ENCODE measurements at places on chromosomes 6 and 20.

DNA sequence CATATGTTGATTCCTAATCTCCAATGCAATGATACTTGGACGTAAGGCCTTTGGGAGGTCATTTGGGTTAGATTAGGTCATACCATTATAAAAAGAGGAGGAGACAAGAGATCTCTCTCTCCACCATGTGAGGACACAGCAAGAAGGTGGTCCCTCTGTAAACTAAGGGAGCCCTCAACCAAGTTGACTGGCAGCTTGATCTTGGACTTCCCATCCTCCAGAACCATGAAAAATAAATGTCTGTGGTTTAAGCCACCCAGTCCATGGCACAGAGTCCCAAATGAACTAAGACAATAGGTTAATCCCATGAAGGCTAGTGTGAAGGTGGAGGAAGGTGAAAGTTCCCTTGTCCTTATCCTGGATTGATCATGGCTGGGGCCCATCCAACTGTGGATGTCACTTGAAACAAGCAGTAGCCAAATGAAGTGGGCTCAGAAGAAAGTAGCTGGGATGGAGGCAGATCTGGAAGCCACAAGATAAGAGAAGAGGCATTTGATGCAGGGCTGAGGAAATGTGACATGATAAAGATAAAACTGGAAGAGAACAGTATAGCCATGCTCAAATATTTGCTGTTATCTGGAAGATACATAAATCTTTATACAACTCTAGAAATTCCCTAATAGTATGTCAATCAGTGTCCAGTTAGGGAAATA, 99.9 kb downstream of the BANF2 start:
- no peak for DNase-seq

DNA sequence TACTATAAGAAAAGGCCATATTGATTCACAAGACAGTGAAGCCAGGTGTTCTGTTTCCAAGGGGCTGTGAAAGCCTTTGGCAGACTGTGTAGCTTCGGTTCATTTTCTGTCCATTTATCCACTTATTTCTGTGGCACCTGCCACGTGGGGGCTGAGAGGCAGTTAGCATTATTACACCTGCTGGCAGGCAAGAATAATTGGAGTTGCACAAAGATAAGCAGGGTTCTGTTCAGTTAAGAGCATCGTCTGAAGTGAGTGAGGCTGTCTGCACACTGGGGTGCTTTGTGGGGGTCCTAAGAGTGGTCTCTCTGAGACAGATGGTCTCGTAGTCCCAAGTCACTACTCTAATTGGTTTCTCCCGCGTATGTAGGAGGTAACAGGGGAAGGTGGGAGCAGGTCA, 60.6 kb upstream of the CCN6 start:
- no peak for DNase-seq

DNA sequence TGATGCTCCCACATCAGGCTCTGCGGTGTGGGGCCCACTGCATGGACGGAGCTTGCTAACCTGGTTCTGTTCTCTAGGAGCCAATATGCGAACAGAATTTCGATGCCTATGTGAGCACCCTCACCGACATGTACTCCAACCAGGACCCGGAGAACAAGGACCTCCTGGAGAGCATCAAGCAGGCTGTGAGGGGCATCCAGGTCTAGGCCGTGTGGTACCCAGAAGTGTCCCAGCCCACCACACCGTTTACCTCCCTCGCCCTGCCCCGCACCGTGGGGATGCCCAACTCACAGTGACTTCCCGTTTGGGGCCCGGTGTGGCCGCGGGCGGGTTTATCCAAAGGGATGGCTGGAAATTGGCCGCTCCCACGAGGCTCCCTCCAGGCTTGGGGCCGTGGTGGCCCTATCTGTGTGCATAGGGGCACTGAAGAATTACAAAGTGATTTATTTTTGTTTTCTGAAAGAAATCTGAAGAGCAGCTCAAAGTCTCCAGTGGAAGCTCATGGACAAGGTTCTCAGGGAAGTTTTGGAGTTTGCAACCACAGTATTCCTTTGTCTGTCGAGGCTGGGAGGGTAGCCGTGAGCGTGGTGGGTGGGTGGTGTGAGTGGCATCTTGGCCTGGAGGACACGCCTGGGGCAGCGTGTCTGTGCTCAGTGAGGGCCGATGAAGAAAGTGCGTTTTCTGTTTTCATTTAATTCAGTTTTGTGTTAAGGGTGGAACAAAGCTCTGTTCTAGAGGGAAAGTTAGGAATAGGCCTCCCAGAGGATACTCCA, 15.1 kb upstream of the PCMTD2 start:
- DNase-seq: no peak

DNA sequence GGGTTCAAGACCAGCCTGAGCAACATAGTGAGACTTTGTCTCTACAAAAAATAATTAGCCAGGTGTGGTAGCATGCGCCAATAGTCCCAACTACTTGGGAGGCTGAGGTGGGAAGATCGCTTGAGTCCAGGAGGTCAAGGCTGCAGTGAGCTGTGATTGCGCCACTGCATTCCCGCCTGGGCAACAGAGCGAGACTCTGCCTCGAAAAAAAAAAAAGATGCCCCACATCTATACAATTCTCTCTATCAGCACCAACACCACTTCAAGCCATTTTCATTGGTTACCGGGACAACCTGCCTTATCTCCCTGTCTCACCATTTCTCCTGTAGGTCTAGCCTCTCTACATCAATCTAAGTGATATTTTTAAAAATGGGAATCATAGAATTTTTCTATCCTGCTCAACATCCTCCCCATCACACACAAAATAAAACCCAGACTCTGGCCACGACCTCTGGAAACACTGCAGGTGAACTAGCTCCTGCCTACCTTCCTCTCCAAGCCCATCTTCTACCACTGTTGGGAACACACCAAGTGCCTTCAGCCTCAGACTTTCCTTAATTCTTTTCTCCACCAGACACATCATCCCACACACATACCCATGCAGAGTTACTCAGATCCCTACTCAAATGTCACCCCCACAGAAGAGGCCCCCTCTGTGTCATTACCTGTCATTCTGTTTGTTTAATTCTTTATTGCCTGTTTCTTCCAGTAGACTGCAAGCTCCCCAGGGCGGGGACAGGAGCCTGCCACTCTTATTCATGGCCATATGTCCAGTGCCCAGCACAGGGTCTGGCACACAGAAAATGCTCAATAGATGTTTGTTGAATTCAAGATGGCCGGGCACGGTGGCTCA, 9.6 kb upstream of the PLTP start:
- DNase-seq: no peak

DNA sequence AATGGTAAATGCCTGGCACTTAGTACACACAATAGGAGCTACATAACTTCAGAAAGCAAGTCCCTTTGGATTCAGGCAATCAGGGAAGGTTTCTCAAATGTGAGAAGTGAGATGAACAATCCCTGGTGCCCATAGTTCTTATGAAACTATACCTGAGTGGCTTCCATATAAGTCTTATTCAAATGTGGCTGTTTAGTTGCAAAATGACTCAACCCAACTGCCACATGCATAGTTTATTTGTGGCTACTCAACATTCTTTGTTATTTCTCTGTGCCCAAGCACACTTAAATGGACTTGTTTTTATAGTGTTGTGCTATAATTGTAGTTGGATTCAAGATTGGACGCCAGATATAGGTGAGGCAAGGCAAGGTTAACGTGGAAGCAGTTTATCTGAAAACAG, 93.7 kb upstream of the ATXN1 start:
- DNase-seq: no peak

GRCh38 chr6:155411154-155412052, 44.2 kb downstream of the NOX3 start:
- DNase-seq: no peak

DNA sequence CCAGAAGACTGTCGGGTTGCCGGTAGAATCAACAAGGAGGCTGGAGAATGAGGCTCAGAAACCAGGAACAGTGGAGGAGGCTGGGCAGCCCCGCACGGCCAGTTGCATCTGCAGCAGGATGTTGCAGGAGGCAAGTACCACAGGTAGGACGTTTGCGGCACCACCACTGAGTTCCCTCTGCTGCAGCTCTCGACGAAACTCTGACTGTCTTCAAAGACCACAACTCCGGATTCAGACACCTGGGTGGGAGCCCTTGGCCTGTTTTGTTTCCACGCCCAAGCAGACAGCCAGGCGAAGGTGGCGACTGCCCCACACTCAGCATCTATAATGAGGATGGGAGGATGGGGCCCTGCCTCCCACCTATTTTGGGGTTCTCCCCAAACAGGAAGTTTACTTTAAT, 218.2 kb downstream of the ZDHHC14 start:
- no peak for DNase-seq

- DNase-seq: no peak
Observed at GRCh38 chr6:158329531-158329930, 17.3 kb downstream of the TULP4 start.

GRCh38 chr6:135244805-135245204, 63.7 kb downstream of the MYB start:
- no peak for DNase-seq

DNA sequence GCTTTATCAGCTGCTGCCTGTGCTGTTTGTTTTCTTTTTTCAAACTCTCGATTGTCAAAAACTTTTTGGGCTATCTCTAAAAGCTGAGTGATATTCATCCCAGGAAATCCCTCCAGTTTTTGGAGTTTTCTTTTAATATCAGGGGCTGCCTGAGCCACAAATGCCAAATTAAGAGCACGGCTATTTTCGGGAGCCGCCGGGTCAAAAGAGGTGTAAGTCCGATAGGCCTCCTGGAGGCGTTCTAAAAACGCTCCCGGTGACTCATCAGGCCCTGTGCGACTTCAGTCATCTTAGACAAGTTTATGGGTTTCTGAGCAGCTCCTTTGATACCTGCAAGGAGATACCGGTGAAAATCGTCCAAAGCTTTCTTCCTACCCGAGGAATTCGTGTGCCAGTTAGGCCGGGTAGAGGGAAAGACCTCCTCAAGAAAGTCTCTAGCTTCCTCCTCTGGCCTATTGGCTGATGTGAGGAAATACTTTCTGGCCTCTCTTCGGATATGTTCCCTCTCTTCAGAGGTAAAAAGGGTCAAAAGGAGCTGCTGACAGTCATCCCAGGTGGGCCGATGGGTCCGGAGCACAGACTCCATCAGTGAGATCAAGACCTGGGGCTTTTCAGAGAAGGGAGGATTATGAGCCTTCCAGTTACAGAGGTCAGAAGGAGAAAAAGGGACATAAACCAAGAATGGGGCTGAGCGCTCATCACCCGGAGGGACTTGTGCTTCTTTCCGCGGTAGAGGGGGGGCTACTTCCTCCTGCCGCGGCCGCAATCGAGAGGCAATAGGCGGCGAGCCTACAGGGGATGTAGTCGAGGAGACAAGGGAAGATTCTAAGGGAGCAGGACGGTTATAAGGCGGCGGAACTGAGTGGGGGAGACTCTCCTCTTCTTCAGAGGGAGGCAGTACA, 151.1 kb downstream of the TRIM27 start:
- no peak for DNase-seq

DNA sequence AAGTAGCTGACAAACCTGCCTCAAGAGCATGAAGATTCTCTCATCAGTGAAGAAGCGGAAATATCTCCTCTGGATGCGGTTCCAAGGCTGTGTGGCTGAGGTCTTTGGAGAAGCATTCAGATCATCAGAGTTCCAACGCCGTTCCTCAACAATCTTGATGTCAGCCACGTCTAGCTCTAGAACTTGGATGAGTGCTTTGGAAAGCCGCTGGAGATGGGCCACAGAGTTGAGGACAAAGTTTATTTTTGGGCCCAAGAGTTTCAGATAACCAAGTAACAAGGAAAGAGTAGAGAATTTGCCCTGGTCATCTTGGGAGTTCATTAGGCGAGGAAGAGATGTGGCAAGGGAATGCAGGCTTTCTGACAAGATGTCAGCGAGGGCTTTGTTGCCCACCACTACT, 20.9 kb downstream of the TTI1 start:
- no peak for DNase-seq

GRCh38 chr20:12966468-12967085, 42.2 kb upstream of the SPTLC3 start:
- no peak for DNase-seq

GRCh38 chr6:84227044-84227433, 404 bp downstream of the CEP162 start:
- DNase-seq: no peak

- DNase-seq: no peak
Observed at GRCh38 chr6:90284236-90285041, 12.2 kb downstream of the BACH2 start.

DNA sequence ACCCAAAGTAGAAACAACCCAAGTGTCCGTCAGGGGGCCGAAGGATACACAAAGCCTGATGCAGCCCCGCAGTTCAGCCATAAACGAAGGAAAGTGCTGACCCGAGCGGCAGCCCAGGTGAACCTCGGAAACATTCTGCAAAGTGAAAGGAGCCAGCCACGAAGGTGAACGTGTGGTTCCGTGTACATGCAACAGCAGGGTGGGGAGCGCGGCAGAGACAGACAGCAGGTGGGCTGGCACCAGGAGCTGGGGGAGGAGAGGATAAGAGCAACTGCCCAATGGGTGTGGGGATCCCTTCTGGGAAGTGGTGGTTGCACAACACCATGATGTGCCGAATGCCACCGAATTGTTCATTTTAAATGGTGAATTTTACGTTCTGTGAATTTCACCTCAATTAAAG, 341.8 kb downstream of the ZFAND3 start:
- DNase-seq: no peak

DNA sequence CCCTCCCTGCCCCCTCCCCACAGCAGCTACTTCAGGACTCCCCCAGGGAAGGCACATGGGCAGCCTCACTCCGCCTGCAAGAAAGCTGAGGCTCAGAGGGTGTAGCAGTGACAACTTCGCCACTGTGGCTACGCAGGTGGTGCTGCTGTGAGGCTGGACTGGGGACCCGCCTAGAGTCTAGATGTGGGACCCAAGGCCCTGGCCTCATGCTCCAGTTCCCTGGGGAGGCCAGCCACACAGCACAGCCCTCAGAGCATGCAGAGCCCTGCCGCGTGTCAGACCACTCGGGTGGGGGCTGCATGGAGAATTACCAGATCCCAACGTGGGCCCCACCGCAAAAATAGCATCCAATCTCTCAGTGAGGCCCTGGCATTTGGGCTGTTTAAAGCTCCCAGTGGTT, 30.8 kb upstream of the VSTM2L start:
- DNase-seq: no peak

DNA sequence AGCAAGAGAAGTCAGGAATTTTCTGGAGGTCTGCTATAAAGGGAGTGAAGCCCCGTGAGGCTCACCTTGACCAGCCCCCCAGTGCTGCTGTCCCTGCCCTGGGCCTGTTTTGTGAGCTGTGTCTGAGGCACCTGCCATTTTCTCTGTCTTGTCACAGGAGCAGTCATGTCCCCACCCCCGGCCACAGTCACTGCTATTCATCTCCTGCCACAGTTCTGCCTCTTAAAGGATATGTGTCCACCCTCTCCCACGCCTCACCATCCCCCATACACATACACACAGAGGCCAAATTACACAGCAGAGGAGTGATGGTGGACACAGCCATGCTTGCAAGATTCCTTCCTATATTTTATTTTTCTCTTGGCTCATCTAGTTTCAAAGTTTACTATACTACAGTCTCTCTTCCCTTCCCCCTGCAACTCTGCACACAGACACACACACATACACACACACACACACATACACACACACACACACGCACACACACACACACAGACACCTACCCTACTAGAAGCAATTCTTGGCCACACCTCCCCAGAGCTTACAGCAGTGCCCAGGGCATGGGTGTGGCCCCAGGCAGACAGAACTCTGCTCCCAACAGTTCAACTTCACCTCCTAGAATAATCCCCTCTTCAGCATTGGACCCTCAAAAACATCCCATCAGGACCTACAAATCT, 68.7 kb upstream of the TAB2 start:
- DNase-seq: no peak

- no peak for DNase-seq
Observed at GRCh38 chr6:105566503-105566902, 163.6 kb upstream of the PREP start.

- DNase-seq: no peak
Observed at GRCh38 chr6:3773678-3774298, 22.3 kb upstream of the PXDC1 start.
